ENCODE measurements at places on chromosomes 13 and 19.

- DNase-seq = no peak
These were observed 25.7 kb upstream of the SLC7A1 start for GRCh38 chr13:29621051-29621800.

DNA sequence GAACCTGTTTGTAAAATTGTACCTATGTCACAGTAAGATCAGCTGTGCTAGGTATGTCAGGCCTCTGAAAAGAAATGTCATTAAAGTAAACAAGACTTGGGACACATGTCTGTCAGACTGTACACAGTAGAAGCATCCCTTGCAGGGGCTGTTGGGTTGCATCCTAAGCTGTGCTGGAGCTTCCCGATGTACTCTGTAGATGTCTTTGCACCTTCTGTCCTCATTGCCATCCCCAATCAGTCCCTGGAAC is 48.7 kb upstream of the GPR183 start:
- DNase-seq = no peak

GRCh38 chr13:43107780-43108179 is 84.4 kb downstream of the DNAJC15 start:
- DNase-seq = no peak

DNA sequence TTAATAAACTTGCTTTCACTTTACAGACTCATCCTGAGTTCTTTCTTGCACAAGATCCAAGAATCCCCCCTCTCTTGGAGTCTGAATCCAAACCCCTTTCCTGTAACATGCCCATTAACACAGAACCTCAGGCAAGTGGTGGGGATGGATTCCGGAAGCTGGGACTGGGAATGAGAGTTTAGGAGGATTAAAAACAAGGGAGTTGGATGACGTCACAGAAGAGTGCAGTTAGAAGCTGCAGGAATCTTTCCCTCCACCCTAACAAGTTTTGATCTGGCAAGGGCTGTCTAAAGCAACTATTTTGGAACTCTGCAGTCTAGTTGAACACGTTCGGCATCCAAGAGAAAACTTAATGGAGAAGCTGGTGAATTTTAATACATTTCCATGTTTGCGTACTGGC is 48.2 kb upstream of the PEPD start:
- no peak for DNase-seq

GRCh38 chr19:23281663-23282276 is 31.6 kb upstream of the ZNF724 start:
- DNase-seq = no peak

DNA sequence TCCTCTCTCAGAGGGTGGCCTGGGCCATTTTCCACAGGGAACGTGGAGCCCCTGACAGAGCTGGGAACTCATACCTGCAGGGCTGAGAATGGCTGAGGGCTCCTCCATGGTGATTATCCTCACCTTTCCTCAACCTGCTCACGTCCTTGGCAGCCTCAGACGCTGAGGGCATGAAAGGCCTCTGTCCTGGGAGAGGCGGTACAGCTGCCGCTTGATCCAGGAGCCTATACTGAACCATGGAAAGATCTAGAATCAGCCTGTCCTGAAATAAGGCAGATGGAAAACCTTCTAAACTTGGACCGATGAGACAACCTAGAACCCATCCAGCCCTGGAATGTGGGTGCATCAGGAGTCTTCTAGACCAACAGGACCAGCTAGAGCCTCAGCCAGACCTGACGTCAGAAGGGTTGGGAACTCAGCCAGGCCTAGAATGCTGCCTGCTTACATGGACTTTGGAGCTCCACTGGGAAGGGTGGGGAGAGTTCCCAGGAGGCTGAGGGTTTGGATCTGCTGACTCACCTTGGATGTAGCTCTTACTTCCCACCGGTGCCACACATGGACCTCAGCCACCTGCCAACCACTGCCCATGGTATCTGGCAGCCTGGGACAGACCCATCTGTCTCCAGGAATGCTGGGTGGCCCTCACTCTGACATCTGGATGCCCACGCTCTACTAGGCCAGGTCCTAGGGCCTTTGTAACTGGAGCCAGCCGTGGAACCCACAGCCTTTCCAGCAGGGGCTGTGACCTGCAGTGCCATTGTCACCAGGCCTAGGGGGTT is 7.5 kb downstream of the KCTD15 start:
- no peak for DNase-seq

GRCh38 chr13:97248243-97248642 is 26.1 kb downstream of the MBNL2 start:
- DNase-seq = no peak

DNA sequence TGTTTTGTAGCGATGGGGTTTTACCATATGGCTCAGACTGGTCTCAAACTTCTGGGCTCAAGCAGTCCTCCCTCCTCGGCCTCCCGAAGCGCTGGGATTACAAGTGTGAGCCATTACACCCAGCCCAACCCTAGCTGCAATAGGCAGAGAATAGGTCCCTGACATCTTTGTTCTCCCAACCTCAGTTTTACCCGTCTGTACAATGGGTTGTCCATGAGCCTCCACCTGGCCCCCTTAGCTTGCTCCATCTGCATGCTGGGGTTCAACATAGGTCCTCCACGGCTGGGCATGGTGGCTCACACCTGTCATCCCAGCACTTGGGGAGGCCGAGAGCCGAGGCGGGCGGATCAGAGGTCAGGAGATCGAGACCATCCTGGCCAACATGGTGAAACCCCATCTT is 14.4 kb downstream of the NFIC start:
- DNase-seq = no peak

DNA sequence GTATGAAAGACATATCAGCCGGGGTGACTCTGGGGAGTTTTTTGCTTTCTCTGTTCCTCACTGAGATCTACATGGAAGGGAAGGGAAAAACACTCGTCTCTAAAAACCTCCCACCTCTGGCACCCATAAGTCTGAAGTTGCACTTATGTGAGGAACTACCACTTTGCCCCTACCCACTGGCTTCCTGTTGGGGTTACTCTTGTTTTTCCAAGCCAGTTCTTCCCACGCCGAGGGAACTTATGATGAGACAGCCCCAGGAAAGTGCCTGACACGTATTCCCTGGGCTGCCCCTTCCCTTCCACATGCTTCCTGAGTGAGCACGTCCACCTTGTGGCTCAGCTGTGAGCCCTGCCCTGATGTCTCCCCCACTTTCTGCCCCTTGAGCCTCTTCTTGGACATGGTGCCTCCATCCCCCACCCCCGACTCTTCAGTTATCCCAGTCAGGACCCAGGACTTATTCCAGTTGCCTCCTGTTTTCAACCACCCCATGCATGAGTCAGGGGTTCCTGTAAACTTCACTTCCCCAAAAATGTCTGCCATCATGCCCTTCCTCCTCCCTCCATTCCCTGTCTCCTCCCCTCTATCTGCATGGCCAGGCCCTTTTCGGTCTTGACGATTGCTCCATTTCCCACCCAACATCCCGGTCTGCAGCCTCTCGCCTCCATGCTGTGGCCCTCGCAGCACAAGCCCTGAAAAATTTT is 5.1 kb upstream of the SIGLEC7 start:
- peak; percentile 78 for DNase-seq

DNA sequence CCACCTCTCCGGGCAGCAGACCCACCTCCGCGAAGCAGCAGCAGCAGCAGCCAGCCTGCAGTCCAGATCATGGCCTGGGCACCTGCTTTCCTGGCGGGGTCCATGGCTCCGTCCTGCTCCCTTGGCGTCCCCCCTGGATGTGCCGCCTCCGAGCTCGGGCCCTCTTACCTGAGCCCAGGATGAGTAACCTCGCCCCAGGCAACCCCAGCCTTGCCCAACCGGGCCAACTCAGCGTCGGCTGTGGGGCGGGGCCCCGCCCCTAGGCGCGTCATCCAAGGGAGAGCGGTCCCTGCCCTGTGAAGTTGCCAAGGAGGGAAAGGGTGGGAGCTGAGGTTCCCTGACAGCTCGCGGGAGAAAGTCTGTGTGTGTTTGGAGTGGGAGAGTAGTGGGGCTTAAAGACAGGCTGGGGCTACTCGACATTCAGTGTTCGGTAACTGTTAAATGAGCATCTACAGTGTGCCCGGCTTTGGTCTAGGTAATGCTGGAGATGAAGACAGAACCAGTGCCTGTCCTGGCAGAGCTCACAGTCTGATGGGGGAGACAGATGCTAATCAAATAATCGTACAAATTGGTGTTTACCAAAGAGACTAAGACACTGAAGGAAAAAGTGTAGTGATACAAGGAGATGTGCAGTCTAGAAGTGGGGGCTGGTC is at the start of gene LYPD3:
LYPD3 (minus strand) TSS at position 141 of the 653 bp plus-strand sequence; CDS start at position 104, 37 bp downstream.
- no peak for DNase-seq

- DNase-seq = peak; percentile 12
These were observed 5.0 kb upstream of the MTIF3 start for GRCh38 chr13:27455331-27455855.

DNA sequence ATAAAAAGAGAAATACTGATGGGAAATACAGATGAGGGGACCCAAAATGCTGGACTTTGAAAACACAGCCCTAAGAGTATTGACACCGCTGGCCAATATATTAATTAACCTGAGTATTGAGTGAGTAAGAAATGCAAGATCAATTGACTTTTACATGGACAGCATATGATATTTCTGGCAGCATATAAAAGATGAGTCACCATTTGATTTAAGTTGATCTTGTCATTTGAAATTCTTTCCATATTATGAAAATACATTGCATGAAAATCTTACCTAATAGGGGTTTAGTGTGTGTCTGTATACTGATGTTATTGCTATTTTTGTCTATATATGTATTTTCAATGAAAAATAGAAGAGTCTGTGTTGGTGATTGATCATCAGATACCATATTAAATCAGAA is 619.6 kb downstream of the KCTD12 start:
- no peak for DNase-seq

- DNase-seq = no peak
These were observed 1765.8 kb downstream of the SLITRK1 start for GRCh38 chr13:82116422-82116989.

GRCh38 chr13:90680826-90681225 is 666.7 kb upstream of the MIR17HG start:
- DNase-seq = no peak

DNA sequence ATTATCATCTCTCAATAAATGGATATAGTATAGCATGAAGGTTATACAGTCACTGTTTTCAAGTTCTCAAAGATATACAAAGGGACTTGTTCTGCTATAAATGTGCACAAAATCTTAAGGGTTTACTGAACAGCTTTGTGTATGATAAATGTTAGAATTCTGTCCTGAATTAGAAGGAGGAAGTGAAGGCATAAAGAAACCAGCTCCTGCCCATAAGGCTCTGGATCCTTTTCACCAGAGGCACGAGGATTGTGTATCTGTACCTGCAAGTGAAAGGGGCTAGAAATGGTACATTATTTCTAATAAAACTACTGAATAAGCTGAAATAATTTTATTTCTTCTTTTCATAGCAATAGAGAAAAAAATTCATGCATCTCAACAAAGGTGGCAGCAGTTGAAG is 32.4 kb downstream of the PHF11 start:
- no peak for DNase-seq

- DNase-seq = no peak
These were observed 57.8 kb downstream of the SPATA13 start for GRCh38 chr13:24218338-24218737.

DNA sequence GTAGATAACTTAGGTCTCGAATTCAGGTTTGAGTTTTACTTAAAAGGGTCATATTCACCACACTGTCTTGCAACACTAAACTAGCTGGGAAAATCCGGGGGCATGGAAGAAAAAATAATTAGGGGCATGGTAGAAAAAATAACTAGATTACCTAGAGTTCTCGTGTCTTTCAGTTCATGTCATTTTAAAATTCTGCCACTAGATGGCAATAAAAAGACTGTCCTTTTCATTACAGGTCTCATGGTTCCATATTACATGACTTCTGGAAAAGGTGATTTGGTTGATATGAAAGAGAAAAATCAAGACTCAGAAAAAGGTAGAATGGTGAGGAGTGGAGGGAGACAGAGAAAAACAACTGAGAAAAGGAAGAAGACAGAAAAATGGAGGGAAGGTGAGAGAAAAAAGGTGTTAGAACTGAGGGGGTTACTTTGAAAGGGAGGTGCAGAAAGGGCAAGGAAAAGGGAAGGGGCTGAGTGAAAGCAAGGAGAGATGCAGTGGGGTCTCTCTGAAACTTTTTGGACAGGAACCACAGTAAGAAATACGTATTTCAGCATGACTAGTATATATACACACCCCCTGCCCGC is 299.0 kb downstream of the KLF12 start:
- peak; percentile 55 for DNase-seq

DNA sequence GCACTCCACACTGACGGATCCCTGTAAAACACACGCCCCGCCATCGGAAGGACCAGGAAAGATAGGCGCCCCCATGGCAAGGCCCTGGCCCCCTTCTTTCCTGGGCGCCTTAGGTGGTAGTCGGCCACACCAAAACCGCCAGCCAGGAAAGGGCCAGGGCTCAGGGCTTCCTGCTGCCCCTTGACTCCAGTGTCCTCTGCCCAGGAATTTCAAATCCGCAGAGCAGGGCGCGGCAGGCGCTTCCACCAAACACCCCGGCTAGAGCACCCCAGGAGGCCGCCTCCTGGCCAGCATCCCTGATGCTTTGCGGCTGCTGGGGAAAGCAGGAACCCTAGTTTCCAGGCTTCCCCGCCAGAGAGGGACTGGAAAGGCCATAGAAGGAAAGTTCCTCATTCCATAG is 57.5 kb downstream of the ZNF726 start:
- DNase-seq = no peak

GRCh38 chr13:99955747-99956472 is 15.7 kb downstream of the ZIC5 start:
- DNase-seq = no peak

All from AML-193 (cell line).